CD8-positive, alpha-beta memory T cell (primary cell): ENCODE measurements at places on chromosomes 7 and 10.

- DNase-seq = no peak
These were observed 335.4 kb upstream of the ANKRD30A start for GRCh38 chr10:36789974-36790373.

DNA sequence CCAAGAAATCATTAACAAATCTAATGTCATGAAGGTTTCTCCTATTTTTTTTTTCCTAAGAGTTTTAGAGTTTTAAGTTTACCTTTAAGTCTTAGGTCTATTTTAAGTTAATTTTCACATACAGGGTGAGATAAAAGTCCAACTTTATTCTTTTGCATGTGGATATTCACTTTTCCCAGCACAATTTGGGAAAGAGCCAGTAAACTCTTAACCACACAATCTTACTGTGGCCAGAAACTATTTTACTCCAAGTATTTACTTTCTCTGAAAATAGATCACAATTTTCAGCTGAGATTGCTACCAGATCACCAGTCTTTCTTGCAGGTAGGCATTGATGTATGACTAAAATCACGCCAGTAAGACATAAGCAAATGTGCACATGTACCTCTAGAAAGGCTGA is 728.5 kb downstream of the TNS3 start:
- no peak for DNase-seq

DNA sequence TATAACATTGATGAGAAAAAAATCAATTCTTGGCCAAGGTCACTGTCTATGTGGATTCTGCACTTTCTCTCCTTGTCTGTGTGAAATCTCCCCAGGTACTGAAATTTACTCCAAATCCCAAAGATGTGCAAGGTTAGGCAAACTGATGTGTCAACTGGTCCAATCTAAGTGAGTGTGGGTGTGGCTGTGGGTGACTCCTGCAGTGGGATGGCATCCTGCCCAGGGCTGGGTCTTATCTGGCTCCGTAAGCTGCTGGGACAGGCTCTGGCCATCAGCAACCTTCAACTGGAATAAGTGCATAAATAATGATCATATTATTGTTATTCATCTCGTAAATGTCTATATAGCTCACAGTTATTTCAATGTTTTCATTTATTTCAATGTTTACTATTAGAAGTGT is 79.3 kb downstream of the JCAD start:
- DNase-seq = no peak

DNA sequence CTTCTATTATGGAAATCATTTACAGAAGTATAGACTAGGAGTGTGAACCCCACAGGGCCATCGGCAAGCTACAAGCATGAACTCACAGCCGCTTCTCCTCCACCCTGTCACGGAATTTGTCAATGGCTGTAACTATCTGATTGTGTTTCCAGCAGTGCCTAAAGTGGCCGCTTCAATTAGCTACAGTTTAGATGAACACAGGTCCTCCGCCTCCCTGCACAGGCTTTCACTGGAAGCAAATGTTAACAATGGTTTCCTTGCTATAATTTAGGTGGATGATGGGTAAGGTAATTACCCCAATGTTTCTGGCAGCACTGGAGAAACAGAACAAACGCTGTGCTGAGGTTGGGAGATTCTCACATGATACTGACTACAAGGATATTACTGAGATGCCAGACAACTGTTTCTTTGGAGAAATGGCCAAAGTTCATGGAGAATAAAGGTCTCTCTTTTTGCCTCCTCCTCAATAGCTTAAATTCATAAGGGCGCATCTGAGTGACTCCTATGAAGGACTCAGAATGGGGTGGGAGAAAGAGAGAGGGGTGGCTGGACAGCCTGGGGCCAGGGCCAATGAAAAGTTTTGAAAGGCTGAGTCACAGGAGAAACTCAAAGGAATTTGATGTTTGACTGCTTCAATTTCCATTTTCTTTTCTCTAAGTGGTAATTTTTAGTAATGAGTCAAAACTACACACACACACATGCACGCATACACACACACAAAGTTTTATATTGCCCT is 78.9 kb downstream of the SVIL start:
- DNase-seq = no peak

DNA sequence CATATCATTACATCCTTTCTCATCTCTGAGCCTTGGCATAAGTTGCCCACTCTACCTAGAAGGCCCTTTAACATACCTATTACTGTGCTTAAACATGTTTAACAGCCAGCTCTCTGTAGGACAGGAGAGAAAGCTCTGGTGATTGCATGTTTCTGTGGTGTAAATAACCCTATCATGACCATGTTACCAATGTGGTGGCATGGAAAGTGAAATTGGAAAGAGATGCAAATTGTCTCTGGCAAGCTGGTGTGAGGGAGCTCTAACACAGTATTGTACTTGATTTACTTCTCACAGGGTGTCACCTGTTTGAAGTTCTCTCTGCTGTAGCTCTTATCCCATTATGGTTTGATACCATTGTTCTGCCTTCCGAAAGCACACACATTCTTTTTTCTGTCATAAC is 231.8 kb upstream of the DKK1 start:
- DNase-seq = no peak

DNA sequence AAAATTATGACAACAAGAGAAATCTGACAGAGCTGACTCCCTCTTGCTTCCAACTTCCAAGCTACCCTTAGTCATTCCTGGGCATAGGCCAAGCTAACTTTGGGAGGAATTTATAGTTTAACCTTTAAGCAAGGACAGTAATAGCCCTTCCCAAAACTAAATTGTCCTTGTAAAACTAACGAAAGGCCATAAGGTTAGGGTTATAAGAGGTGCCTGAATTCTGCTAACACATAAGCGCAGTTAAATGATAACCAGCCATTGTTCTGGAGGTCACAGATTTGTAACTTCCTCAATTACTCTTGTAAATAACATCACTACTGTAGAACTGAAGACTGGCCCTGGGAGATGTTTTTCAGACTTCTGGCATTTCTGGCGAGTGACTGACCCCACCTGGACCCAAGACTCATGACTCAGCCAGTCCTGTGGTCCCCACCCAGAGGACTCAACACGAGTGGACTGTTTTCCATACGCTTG is 481.2 kb downstream of the KCNMA1 start:
- DNase-seq = no peak

DNA sequence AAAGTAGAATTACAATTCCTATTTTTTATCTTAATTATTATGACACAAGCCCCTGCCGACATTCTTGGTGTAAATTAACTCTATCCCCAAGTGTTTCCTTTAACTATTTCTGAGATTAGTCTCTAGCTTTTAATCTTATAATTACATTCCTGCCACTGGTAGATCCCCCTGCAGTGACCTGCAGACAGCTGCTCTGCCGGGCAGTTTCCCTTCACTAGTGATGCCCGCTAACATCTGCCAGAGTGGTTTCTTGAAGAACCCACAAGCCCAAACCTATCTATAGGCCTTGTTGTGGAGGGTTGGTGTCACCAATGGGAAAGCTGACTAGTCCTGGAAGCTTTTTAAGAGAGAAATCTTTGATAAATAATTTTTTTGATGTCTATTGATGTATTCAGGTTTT is 50.0 kb downstream of the ADAM22 start:
- no peak for DNase-seq

- no peak for DNase-seq
These were observed 95.3 kb downstream of the KAT6B start for GRCh38 chr10:74921744-74922143.

DNA sequence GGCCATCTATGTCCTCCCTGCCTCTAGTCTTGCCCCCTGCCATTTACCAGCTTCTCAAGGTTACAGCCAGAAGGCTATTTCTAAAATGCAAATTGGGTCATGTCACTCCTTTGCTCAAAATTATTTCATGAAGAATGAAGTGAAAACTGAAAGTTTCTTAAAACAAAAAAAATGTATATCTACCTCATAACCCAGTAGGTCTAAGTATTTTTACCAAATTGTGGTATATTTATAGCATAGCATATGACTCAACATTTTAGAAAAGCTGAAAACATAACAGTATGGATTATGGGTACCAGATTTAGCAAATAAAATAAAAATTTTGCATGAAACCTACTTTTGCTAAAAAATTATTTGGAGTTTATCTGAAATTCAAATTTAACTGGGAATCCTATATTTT is 78.4 kb downstream of the SLC16A9 start:
- DNase-seq = no peak

GRCh38 chr10:3048119-3049019 is 19.0 kb upstream of the PFKP start:
- no peak for DNase-seq

DNA sequence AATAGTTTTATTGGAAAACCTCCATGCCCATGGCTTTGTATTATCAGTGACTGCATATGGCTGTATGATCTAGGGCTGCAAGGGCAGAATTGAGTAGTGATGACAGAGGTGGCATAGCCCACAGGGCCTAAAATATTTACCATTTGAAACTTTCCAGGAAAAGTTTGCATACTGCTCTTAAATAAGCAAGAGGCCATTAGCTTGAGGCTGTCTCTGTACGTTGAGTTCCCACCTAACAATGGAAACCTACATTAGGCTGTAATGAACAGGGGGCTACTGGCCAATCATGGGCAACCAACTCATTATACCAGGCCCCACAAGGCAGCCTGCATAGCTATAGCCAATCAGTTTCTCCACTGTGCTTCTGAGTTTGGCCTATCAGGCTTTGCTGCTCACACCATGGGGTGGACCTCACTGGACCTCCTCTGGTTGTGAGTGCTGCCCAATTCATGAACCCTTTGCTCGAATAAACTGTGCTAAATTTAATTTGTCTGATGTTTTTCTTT is 673 bp upstream of the ST8SIA6 start:
- no peak for DNase-seq

- peak; percentile 57 for DNase-seq
These were observed 16.2 kb downstream of the KIFBP start for GRCh38 chr10:69004821-69005220.

GRCh38 chr10:132575320-132576201 is 38.0 kb downstream of the INPP5A start:
- no peak for DNase-seq

- no peak for DNase-seq
These were observed 8.0 kb upstream of the SMARCD3 start for GRCh38 chr7:151256410-151257045.

DNA sequence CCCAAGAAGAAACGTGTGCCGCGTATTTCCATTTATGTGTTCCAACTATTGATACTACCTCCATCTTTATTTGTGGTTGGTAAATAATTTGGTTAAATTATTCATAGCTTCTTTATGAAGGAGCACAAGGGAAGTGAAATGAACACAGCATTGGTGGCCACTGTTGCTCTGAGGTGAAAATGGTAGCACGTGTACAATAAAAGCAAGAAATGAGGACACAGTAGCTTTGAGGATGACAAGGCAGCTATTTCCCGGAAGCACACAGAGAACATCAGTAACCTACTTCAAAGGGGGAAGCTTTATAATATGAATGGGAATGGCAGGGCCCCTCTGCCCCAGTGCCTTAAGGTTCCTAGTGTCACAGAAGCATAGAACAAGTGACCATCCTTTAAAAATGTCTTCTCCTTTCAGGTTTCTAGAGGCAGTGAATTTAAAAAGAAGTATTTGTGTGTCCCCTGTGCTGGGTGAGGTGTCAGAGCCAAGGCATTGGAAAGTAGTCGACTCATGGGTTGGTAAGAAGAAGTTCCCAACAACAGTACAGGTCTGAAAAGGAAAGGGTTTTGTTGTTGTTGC is 78.8 kb downstream of the SGMS1 start:
- no peak for DNase-seq

DNA sequence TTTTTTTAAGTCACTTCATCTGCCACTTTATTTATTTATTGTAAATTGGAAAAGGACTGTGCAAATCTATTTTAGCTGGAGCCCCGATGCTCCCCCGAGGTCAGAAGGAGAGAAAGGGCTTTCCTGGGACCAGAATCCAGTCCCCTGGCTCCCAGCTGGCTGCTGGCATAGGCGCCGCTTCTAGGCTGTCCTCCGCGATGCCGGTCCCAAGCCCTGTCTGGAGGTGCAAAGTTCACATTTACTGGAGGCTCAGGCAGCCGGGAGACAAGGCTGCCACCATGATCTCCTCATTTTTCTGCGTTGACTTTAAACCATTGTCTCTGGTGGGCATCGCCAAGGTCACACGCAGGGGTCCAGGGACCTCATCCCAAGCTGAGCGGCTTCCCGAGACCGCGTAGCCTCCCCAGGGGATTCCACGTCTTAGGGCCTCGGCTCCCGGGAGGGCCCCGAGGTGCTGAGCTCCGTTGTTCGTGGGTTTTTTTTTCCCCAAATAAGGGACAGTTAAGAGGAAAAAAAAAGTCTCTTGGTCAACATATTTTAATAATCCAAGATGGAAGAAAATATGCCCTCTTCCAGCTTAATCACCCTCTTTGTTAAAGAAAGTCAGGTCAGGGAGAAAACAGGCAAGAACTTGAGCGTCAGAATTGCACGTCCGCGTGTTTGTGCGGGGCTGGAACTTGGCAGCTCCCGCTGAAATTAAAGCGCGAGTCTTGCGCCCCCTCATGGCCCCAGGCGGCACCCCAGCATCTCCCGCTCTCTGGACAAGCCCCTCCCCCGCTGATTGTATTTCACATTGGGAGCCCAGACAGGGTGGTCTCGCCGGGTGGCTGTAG is 11.9 kb downstream of the RGR start:
- peak; percentile 26 for DNase-seq

- DNase-seq = peak; percentile 48
These were observed 597 bp downstream of the APBB1IP start for GRCh38 chr10:26438534-26439341.

DNA sequence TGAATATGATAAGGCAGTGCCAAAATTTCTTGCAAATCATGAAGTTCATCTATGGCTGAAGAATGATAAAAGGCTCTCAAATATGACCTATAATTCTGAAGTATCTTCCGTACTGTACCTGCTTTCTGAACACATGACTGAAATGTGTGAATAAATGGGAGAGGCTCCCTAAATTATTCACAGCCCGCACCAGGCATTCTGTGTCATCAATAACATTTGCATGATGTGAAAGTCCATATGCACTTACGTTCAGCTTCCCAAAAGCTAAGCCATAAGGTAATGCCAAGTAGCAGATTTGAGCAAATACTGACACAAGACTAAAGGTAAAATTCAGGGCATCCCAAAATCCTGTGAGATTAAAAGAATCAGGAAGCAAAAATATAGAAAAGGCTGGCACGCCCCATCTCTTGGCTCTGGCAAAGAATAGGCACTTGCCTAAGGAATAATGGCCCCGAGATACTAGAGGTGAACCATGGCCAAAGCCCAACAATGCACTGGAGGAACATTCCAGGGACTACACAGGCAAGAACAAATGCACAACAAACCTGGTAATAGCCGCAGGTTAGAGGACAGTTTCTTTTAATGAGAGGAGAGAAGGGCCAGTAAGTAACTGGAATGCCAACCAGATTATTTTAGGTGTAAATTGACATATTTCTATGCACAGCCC is 280.5 kb downstream of the IPMK start:
- DNase-seq = no peak

DNA sequence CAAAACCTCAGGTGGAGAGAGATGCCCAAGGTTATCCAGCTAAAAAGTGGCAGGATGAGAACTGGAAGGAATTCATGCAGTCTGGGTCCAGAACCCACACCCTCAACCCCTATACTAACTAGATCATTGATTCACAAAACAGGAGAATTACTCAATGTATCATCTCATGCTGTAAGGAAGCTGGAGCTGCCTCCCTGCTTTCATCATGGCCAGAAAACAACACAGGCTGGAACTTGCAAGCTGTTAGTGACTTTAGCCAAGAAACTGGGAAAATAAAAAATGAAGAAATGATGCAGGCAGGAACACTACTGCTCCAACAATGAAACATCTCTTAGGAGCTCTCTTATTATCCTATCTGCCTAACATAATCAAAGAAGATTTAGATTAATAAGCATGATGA is 619.8 kb upstream of the CELF2 start:
- DNase-seq = no peak
